ENCODE measurements at places on chromosomes 6 and 20. TPM values are rescaled to one million over a fixed set of nuclear protein-coding genes. Genes with fewer than 3 reads are reported as not detected.

- no peak overlapping the region for H3K4me3 ChIP-seq
- H3K27ac ChIP-seq, result no peak overlapping the region
- no peaks in the 10 kb centered on the region for H3K36me3 ChIP-seq
- no peaks in the 10 kb centered on the region for H3K27me3 ChIP-seq
- no peak for DNase-seq
These were observed 499.1 kb upstream of the JAG1 start for GRCh38 chr20:11172881-11173280.

GRCh38 chr6:73854998-73855718 lies 159.2 kb downstream of the CD109 start:
- no peak overlapping the region for H3K27ac ChIP-seq
- H3K4me1 ChIP-seq, result no peaks in the 10 kb centered on the region
- no peaks in the 10 kb centered on the region for H3K27me3 ChIP-seq
- no peak for DNase-seq
- no peaks in the 10 kb centered on the region for H3K36me3 ChIP-seq

GRCh38 chr6:157245436-157245835 lies 77.9 kb downstream of the TMEM242 start:
- H3K36me3 ChIP-seq, result peaks cover 3% of the 10 kb centered on the region
- no peak for DNase-seq
- peaks cover 5% of the 10 kb centered on the region for H3K27me3 ChIP-seq
- no peak overlapping the region for H3K27ac ChIP-seq
- H3K4me1 ChIP-seq, result peaks cover 10% of the 10 kb centered on the region
- H3K4me3 ChIP-seq, result no peak overlapping the region

- no peak for DNase-seq
- peaks cover 7% of the 10 kb centered on the region for H3K27me3 ChIP-seq
- H3K4me3 ChIP-seq, result no peak overlapping the region
- H3K27ac ChIP-seq, result no peak overlapping the region
- H3K4me1 ChIP-seq, result peaks cover 4% of the 10 kb centered on the region
These were observed 11.4 kb downstream of the MYLK4 start for GRCh38 chr6:2739335-2739734.

- no peak overlapping the region for H3K4me3 ChIP-seq
- no peak for DNase-seq
- H3K36me3 ChIP-seq, result no peaks in the 10 kb centered on the region
- H3K27me3 ChIP-seq, result no peaks in the 10 kb centered on the region
These were observed 18.3 kb downstream of the HMGN4 start for GRCh38 chr6:26556263-26557070.

DNA sequence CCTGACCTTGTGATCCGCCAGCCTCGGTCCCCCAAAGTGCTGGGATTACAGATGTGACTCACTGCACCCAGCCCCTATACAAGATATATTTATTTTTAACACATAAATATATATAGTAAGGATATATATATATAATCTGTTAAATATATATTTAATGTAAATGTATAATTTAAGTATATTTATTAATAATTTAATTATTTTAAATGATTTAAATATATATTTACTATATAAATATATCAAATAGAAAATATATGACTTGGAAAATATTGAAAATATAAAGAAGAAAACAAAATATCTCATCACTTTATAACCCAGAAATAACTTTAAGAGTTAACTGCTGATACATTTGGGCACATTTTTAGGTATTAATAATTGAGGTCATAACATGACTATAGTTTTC lies 324.7 kb downstream of the SYNE1 start:
- peaks cover 30% of the 10 kb centered on the region for H3K4me1 ChIP-seq
- peaks cover 2% of the 10 kb centered on the region for H3K27me3 ChIP-seq
- H3K27ac ChIP-seq, result no peak overlapping the region

DNA sequence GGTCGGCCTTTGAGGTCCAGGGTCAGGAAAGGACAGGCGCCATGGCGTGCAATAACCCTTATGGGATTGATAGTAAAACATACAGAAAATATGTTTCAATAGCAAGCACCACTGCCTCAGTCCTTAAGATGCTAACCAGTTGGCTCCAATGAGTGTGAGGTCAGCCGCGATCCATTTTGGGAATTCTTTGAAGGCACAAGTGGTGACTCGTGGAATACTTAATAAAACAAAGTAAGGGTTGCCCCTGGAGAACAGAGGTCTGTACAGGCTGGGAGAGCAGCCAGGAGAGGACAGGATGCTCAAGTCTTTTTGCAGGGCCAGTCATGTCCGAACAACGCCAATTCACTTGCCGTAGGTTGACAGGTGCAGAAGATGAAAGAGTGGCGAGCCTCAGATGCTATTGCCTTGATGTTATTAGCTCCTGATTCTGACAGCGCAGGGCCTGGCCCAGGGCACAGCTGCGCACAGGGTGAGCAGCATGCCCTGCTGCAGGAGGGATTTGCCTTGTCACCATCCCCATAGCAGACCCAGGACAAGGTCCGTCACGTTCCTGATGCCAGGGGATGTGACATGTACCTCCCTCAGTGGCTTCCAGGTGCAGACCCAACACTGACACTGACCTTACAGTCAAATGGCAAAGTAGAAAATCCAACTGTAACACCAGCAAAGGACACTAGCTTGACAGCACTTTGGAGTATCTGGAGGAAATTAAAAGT lies 21.8 kb downstream of the SYNDIG1 start:
- no peak for DNase-seq
- H3K27ac ChIP-seq, result no peak overlapping the region
- H3K36me3 ChIP-seq, result no peaks in the 10 kb centered on the region
- H3K4me1 ChIP-seq, result peaks cover under 1% of the 10 kb centered on the region
- no peak overlapping the region for H3K4me3 ChIP-seq

DNA sequence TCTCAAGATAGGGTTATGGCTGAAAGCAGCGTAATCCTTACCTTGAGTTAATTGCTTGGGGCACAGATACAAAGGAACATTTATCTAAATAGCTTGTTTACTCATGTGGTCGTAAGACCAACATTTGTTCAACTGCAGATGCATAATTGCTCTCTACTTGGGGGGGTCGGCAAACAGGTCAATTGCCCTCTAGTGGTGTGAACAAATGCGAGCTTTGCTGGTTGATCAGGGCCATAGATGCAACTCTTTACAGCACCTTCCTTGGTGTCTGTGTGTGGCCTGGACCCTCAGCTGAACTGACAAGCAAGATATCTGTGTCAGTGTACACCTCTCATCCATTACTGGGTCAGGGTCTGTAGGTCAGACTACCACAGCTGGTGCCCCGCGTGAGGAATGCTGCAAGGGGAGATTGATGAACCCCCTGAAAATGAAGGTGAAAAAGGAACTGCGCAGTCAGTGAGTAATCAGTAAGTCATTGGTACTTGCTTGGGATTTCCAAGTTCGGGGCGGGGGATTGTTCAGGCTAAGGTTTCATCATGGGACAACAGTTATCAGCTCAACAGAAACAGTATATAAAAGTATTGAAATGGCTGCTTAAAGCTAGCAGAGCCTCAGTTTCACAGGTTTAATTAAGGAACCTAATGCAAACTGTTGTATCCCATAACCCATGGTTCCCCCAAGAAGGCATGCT lies 24.0 kb downstream of the HLA-DPA1 start:
- no peaks in the 10 kb centered on the region for H3K4me1 ChIP-seq
- peaks cover 34% of the 10 kb centered on the region for H3K27me3 ChIP-seq
- no peak for DNase-seq
- H3K4me3 ChIP-seq, result no peak overlapping the region
- H3K27ac ChIP-seq, result no peak overlapping the region

DNA sequence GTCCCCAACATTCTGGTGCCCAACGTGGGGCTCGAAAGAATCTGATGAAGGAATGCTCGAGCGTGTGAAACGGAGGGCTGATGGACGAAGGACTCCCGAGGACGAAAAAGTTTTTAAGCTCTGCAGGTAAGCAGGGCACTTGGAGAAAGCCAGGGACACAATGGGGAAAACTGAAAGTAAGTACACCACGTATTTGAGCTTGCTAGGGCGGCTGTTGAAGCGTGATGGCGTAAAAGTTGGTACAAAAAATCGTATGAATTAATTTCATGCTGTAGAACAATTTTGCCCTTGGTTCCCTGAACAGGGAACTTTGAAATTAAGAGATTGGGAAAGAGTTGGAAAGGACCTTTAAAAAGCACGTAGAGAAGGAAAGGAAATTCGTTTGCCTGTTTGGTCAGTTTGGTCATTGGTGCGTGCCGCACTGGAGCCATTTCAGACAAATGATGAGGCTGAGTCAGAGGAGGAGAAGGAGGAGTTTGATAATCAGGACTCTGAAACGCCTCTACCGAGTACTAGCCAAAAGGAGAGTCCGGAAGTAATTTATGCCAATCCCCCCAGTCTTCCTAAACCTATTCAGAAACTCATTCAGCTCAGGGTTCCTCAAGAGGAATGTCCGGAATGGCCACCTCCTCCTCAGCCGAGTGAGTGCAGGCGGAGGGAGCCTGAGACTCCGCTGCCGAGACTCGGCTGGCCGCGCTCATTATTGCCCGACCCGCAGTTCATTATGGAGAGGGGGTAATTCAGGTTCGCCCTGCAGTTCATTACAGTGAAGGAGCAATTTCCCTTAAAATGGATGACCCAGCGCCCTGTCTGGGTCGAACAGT lies 59.2 kb upstream of the PRSS16 start:
- H3K4me1 ChIP-seq, result peaks cover 13% of the 10 kb centered on the region
- peaks cover 4% of the 10 kb centered on the region for H3K27me3 ChIP-seq
- H3K27ac ChIP-seq, result peak overlapping the region; percentile 57
- DNase-seq, result peak; percentile 66
- H3K36me3 ChIP-seq, result no peaks in the 10 kb centered on the region
- peak overlapping the region; percentile 89 for H3K4me3 ChIP-seq

- DNase-seq, result no peak
- H3K4me1 ChIP-seq, result peaks cover 61% of the 10 kb centered on the region
- H3K36me3 ChIP-seq, result peaks cover 16% of the 10 kb centered on the region
- no peaks in the 10 kb centered on the region for H3K27me3 ChIP-seq
These were observed 71.1 kb upstream of the THEMIS start for GRCh38 chr6:127971945-127972391.

DNA sequence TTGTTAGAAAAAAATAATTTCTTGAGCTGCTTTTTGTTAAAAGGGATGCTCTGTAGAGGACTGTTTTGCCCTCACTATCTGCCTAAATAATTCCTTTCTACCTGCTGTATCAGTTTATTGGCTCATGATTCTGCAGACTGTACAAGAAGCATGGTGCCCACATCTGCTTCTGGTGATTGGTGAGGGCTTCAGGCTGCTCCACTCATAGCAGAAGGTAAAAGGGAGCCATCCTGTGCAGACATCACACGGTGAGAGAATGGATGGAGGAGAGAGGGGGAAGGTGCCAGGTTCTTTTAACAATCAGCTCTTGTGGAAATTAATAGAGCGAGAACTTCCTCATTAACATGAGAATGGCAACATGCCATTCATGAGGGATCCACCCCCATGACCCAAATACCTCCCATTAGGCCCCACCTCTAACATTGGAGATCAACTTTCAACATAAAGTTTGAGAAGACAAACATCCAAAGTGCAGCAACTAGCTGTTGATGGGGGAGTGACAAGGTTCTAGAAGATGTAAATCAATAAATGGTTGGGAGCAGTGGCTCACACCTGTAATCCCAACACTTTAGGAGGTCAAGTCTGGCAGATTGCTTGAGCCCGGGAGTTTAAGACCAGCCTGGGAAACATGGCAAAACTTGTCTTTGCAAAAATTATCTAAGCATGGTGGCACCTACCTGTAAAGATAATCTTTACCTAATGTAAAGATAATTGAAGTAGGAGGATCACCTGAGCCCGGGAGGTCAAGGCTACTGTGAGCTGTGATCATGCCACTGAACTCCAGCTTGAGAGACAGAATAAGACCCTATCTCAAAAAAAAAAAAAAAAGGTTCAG lies 15.7 kb upstream of the AHCY start:
- H3K4me1 ChIP-seq, result no peaks in the 10 kb centered on the region
- no peak overlapping the region for H3K4me3 ChIP-seq
- H3K36me3 ChIP-seq, result no peaks in the 10 kb centered on the region
- DNase-seq, result no peak
- peaks cover 29% of the 10 kb centered on the region for H3K27me3 ChIP-seq
- no peak overlapping the region for H3K27ac ChIP-seq

GRCh38 chr6:153150371-153150751 lies 19.3 kb upstream of the RGS17 start:
- no peaks in the 10 kb centered on the region for H3K27me3 ChIP-seq
- H3K4me1 ChIP-seq, result no peaks in the 10 kb centered on the region
- DNase-seq, result no peak

GRCh38 chr20:56537997-56538396 lies 5.0 kb downstream of the FAM209B start:
- H3K4me1 ChIP-seq, result no peaks in the 10 kb centered on the region
- no peak overlapping the region for H3K27ac ChIP-seq
- no peaks in the 10 kb centered on the region for H3K27me3 ChIP-seq
- DNase-seq, result no peak
- no peak overlapping the region for H3K4me3 ChIP-seq
- no peaks in the 10 kb centered on the region for H3K36me3 ChIP-seq

GRCh38 chr6:10413262-10413849 lies 1.5 kb downstream of the TFAP2A start:
- DNase-seq, result no peak
- peaks cover 36% of the 10 kb centered on the region for H3K4me1 ChIP-seq
- H3K36me3 ChIP-seq, result peaks cover 18% of the 10 kb centered on the region
- H3K4me3 ChIP-seq, result peak overlapping the region; percentile 82
- H3K27ac ChIP-seq, result peak overlapping the region; percentile 63
- H3K27me3 ChIP-seq, result peaks cover 94% of the 10 kb centered on the region

- H3K4me3 ChIP-seq, result no peak overlapping the region
- peaks cover 5% of the 10 kb centered on the region for H3K4me1 ChIP-seq
- no peak overlapping the region for H3K27ac ChIP-seq
- DNase-seq, result no peak
These were observed 143.0 kb upstream of the AHI1 start for GRCh38 chr6:135640449-135641111.

DNA sequence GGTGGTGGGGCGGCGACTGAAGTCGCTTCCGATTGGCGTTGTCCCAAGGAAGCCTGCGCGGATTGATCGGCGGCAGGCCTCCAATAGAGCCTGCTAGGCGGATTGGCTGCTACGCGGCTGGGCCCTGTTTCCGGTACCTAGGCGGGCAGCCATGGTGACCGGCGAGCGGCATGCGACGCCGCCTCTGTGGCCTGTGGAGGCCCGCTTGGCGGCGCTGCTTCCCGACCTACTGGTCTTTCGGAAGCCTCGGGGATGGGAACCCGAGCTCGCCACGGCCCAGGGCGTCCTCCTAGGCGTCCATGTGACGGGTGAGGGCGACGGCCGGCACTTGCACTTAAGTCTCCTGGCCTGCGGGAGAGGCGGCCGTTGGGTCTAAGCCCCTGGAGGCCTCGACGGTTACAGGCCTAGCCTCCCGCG lies 28.1 kb downstream of the NFYA start:
- peak overlapping the region; percentile 15 for H3K27ac ChIP-seq
- peaks cover 6% of the 10 kb centered on the region for H3K4me1 ChIP-seq
- DNase-seq, result peak; percentile 57
- H3K4me3 ChIP-seq, result peak overlapping the region; percentile 43

MYH7B gene
- 0.55 TPM for total RNA-seq

SH3BGRL2 gene
- total RNA-seq, result 0.89 TPM

MTFR2 gene
- 15.0 TPM for total RNA-seq

NANP gene
- total RNA-seq, result 5.3 TPM

HSPA1A gene
- total RNA-seq, result 63.5 TPM

ZNF341 gene
- total RNA-seq, result 5.1 TPM

OGFR gene
- 80.8 TPM for total RNA-seq

FBXO5 gene
- total RNA-seq, result 50.8 TPM
